ENCODE measurements at places on chromosomes 4 and X.

DNA sequence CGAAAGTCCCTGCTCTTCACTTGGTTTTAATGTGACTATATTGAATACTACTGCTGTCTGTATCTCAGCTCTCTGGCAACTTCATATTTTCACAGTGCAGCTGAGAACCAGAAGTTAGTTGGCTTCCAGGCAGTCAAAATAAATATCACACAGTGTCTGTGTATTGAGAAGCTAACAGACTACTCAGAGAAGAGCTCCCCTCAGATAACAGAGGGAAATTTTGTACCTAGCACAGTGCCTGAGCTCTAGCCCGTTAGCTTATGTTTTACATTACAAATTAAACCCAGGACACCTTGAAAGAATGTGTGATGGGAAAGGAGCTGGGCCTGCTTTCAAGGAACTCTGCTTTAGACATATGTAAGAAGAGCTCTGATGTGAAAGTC is 22.7 kb downstream of the JADE1 start:
- no peak for DNase-seq

DNA sequence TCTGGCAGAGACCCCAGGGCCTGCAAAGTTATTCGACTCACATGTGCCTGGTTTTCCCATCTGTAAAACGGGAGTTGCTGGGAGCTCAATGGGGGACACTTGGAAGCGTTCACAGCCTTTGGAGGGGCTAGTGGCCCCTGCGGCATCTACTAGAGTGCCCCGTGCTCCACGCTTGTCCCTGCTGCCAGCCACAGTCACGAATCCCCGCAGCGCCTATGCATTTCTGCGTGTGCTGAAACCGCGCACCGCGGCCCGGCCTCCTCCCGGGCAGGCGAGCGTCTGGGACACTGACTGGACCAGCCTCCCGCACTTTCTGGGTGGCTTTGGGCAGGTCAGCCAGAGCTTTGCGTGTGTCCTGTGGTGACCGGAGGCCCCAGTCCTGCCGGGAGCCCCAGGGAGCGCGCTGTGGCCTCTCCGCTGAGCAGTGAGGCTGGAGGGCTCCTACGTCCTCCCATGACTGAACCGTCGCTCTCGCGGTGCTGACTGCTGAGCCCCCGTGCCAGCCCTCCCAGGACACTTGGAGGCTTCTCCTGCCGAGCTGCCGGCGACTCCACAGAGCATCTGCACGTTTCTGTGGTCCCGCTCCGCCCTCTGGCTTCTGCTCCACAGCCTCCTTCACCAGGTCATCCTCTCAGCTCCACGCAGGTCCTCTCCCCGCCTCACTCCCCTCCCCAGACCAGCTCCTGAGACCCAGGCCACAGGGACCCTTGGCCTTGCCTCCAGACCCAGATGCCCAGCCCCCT is 36.3 kb downstream of the PIGG start:
- DNase-seq = no peak

GRCh38 chr4:98421111-98421510 is 159.9 kb downstream of the RAP1GDS1 start:
- no peak for DNase-seq

GRCh38 chr4:152665691-152666395 is 14.0 kb downstream of the TMEM154 start:
- DNase-seq = no peak

- DNase-seq = no peak
Measured at GRCh38 chrX:44261286-44261685, 82.2 kb downstream of the EFHC2 start.

GRCh38 chrX:124239911-124240310 is 92.5 kb upstream of the TEX13D start:
- DNase-seq = no peak

GRCh38 chrX:31435592-31435991 is 363.8 kb upstream of the FTHL17 start:
- no peak for DNase-seq

- DNase-seq = no peak
Measured at GRCh38 chr4:38734911-38735310, 47.9 kb downstream of the TLR10 start.

- DNase-seq = no peak
Measured at GRCh38 chrX:92232182-92232581, 453.0 kb downstream of the PCDH11X start.

- DNase-seq = no peak
Measured at GRCh38 chr4:146346276-146346675, 131.9 kb downstream of the REELD1 start.

DNA sequence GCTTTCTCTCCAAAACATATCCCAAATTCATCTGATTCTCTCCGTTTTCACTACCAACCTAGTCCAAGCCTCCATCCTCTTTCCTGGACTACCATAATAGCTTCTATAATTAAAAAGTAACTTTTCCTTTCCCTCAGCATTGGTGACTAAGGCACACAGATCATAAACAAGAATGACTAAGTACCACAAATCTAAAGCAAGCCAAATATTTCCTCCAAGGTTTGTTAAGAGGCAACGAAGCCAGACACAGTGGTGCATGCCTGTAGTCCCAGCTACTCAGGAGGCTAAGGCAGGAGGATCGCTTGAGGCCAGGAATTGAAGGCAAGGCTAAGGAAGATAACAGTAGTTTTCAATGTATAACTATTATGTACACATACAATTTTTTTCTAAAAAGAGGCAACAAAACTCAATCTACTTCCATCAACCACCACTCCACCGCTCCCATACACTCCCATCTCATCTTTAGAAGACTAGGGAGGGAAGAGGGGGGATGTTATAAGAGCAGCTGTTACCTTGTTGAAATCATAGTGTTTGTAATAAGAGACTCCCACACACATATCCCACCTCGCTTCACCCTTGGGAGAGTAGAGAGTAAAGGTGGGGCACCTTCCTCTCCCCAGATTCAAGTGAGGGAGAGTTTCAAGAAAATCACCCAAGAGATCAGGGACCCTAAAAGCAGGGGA is 4.2 kb upstream of the JCHAIN start:
- no peak for DNase-seq

GRCh38 chr4:1150875-1151274 is 21.5 kb downstream of the SPON2 start:
- no peak for DNase-seq

DNA sequence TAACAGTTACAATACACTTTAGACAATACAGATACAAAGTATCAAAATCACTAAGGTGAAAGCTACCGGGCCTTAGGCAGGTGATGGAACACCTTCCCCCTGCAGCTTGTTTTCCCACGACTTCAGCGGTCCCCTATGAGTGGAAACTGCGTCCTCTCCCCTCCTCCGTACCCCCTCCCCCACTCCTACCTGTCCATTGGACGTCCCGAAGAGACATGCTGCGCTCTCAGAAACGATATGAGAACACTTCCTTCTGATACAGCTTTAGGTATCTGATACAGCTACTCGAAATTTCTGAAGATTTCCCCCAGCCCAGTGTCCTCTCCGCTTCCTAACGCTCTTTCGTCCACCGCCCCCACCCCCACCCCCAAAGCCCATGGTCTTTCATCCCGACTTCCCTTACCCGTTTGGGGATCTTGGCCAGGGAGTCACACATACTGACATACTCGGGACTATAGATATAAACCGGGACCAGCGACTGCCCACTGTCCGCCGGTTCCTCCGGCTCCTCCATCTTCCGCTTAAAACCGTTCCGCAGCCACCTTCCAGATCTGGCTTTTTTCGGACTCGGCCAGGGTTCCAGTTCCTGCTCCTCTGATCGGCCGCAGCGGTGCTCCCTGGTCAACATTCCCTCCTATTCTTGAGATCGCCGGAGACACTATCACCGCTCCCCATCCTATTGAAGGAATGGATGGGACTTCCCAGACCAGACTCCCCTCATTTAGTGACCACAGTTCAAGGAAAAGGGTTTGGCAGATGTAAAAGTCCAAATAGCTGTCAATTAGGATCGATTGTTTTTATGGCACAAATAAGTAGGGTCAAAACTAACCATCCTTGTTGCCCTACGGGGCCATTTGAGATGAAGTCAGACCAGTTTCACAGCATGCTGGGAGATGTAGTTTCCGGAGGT is at the start of gene HDAC8:
Gene HDAC8, minus strand, starts transcription at position 596 of the 910 bp plus-strand sequence. Its CDS starts 82 bp downstream, at position 514.
- peak; percentile 74 for DNase-seq

- no peak for DNase-seq
Measured at GRCh38 chrX:43882294-43882681, at the start of gene MAOB. Gene MAOB, minus strand, starts transcription at chrX:43882450. Its CDS starts 151 bp downstream, at chrX:43882299.

- peak; percentile 25 for DNase-seq
Measured at GRCh38 chr4:88953400-88953799, 103.6 kb downstream of the FAM13A start.

DNA sequence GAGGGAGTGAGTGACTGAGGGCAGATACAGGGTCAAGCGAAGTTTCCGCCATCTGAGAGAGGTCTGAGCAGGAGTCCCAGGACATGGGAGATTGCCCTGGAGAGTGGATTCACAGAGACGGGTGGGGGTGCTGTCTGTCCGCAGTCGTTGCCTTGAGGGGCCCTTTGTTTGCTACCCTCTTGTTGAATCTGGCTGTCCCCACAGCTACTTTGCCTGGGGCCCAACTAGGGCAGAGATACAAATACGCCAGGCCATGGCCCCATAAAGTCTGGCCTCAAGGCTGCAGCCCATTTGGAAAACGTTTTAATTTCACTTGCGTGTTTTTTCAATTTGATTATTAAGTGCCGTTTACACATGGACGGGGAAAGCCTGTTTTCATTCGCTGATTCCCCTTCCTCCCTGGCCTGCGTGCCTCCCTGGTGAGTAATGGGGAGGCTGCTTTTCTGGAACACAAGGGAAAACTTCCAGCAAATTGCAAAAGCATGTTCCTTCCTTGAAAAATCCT is 134.4 kb downstream of the SMIM20 start:
- no peak for DNase-seq

- DNase-seq = peak; percentile 37
Measured at GRCh38 chrX:9907645-9908387, 59.3 kb upstream of the CLDN34 start.

DNA sequence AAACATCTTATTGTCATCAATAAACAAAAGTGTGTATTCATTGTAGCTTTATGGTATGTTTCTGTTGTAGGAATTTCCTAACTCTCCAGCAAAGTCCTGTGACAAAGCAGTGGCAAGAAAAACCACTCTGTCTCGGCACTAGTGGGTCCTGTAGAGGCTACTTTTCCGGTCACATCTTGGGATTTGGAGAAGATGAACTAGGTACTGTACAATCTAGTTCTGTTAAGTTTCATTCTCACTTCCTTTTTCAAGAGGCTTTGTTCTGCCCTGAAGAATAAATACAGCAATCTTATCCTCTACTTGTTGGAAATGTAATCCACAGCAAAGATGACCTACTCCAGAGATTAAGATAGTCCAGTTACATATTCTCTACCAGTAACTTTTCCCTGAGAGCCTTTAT is 69.3 kb downstream of the HHIP start:
- no peak for DNase-seq

GRCh38 chr4:134117392-134118183 is 84.0 kb downstream of the PABPC4L start:
- DNase-seq = no peak

DNA sequence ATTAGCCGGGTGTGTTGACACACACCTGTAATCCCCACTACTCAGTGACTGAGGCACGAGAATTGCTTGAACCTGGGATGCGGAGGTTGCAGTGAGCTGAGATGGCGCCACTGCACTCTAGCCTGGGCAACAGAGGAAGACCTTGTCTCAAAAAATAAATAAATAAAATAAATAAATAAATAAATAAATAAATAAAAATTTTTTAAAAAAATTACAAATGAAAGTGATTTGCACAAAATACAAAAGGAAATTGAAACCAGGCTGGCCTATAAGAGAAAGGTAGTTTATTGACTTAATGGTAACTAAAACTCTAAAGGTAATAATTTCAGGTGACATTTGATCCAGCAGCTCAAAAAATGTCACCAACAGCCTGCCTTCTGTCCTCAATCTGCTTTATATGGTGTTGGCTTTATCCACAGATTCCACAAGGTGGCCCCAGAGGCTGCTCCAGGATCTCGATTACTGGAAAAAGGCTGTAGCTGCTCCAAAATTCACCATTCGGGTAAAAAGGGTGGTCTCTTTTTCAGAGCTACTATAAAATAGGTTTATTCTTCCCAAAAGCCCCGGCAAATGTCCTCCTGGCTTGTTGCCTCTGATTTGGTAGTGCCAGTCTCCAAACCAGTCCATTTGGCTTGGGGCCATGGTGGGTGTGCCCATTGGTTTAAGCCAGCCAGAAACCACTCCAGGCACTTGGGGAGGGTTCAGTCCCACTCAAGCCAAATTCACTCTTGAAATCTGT is 61.4 kb upstream of the TRIM2 start:
- peak; percentile 69 for DNase-seq

DNA sequence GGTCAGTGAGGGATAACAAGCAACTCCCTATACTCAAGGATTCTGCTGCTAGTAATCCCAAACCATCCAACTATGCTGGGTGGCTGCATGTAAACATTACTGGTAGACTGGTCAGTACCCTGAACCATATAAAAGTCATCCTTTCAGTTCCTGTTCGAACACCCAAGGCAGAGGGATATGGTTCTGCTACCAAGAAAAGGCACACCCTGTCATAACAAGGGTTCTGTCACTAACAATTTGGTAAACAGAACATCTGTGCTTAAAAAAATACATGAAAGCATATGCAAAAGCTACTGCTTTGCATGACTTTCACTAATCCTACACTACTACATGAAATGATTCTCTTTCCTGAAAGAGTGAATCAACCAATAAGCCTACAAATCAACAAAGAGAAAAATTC is 76.8 kb upstream of the MCF2 start:
- DNase-seq = no peak

- DNase-seq = no peak
Measured at GRCh38 chr4:133938061-133938460, 263.5 kb downstream of the PABPC4L start.

- no peak for DNase-seq
Measured at GRCh38 chr4:81522711-81523110, 51.0 kb upstream of the RASGEF1B start.

GRCh38 chr4:75685546-75686189 is 12.5 kb upstream of the G3BP2 start:
- no peak for DNase-seq

GRCh38 chr4:82691431-82691830 is 107.2 kb downstream of the SCD5 start:
- DNase-seq = no peak

- no peak for DNase-seq
Measured at GRCh38 chrX:17072721-17073230, 126.3 kb downstream of the REPS2 start.

DNA sequence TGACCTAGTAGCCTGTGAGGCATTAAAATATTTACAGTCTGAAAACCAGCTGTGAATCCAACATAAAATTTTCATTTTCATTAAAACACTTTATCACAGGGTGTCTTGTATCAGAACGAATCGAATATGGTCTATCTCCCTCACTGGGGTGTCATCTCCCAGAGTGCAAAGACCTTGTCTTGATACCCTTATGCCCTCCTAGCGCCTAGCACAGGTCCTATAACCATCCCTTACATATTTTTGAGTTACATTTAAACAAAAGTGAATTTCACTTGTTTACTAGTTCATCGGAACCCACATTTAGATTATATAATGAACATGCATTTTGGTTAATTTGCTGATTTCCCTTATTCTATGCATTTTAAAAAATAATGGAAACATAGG is 14.0 kb downstream of the DIPK2B start:
- no peak for DNase-seq

GRCh38 chr4:163048447-163048846 is 118.2 kb downstream of the NAF1 start:
- peak; percentile 15 for DNase-seq

- DNase-seq = no peak
Measured at GRCh38 chr4:55851885-55852284, 1.6 kb upstream of the EXOC1 start.

All from HL-60 (cell line).